Caco-2 (cell line): ENCODE measurements at places on chromosomes 7 and 10.

GRCh38 chr7:31729195-31729804 lies 42.3 kb downstream of the PPP1R17 start:
- DNase-seq: no peak

GRCh38 chr7:116227678-116228239 lies 17.4 kb downstream of the TES start:
- no peak for DNase-seq

- DNase-seq: no peak
Measured at GRCh38 chr10:3455385-3456334, 283.1 kb upstream of the PITRM1 start.

DNA sequence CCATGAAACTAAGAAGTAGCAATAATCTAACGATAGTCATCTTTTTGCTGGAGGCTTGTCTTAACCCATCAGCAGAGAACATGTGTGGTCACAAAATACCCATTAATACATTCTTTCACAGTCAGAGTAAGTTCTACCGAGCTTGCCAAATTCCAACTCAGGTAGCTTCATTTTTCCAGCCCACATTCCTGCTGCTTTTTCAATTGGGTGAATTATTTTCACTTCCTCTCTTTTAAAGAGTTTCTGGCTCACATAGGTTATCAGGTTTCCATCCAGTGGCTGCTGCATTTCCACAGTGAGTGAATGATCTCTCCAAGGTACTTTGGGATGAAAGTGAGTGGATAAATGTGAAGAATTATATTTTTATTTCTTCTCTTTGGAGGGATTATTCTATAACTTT lies 233.1 kb downstream of the SEMA3E start:
- DNase-seq: no peak

GRCh38 chr7:26694141-26694540 lies 170.2 kb downstream of the SKAP2 start:
- no peak for DNase-seq

DNA sequence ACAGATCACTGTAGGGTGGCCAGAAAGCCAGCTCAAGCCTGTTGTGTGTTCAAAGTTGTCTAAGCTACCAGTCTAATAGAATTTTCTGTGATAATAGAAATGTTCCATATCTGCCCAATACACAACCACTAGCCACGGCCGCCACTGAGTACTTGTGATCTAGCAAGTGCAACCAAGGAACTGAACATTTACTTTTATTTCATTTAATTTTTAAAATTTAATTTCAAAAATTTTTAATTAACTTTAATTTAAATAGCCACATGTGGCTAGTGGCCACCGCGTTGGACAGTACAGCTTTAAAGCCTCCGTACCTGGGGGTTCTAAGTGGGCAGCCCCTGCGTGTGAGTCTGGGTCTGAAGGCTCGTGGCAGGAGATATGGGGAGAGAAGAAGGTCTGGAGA lies 60.4 kb downstream of the SH3PXD2A start:
- DNase-seq: no peak
